SK-N-DZ (cell line): ENCODE measurements at places on chromosomes 2 and 18.

DNA sequence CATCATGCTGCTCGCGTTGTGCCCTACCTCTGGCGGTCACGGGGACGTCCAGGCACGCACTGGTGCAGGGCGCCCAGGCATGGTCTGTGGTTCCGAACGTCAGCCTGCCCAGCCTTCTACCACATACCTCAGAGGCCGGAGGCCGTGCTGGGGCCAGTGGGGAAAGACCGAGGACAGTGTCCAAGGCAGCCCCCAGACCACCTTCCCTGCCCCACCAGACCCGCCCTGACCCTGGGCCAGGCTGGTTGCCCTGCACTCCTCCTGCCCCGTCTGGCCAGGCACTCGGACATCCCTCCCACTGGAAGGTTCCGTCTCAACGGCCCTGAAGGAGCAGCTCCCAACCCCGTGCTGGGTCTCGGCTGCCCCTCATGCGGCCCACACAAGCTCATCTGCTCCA, 32.8 kb downstream of the SLC66A2 start:
- no peak for DNase-seq

DNA sequence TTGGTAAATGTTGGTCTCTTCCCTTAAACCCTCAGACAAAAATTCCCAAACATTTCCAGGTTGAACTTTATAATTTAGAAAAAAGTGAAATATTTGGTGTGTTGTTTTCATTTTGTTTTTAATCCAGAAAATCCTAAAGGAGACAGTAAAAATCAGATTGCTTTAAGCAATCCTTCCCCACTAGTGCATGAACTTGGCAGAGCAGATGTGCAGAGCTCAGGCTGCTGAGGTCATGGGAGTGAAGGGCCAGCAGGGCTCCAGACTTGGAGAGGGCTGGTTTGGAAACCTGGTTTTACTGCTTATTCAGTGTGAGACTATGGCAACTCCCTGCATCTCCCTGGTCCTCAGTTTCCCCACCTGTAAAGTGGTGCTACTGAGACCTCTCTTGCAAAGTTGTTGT, 66.7 kb upstream of the TEX51 start:
- no peak for DNase-seq

DNA sequence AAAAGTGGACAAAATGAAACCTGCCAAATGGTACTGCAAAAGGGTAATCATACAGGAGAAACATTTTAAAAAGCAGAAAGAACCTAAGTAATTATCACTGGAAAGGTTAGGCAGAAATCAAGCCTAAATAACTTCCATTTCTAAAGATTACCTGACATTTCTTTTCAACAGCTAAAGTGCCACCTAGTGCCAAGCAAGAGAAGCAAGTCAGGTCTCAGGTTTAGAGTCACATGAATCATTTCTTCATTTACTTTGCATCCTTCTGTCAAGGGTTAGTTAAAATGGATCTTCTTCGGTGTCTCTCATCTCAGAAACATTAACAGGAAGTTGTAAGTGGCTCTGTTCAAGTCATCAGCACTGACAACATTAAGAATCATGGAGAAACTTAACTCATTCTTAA, 90.3 kb downstream of the AKAIN1 start:
- no peak for DNase-seq

GRCh38 chr2:160246356-160246755, 46.3 kb upstream of the ITGB6 start:
- DNase-seq = no peak

GRCh38 chr2:14127765-14128164, 504.8 kb upstream of the LRATD1 start:
- DNase-seq = peak; percentile 32

DNA sequence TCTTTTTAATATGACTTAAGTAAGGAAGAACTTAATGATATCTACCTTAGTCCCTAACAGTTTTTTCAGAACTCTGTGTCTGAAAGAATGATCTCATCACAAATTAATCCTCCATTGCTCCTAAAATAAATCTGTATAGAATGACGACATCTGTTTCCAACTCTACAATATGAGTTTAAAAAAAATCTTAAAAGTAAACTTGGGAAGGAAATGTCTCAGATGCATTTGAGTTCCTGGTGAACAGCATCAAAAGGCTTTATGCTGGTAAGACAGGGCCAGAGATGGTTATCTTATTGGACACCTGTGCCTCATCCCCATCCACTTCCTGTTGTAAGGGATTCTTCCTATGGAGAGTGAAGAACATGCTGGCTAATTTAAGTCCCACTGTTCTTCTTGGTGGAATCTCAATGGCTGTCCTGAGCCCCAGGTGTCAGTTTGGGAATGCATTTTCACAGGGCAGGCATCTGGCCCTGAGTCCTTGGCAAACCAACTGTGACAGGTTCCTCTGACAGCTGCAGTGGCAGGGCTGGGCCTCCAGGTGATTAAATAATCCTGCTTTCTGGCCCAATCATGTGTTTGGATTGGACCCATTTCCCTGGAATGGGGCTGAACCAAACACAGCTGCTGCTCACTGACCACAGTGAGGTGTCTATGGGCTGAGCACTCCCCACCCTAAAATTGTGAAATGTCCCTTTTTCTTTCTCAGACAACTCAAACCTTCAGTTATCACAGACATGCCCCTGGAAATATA, 12.9 kb upstream of the NCKAP5 start:
- no peak for DNase-seq

- DNase-seq = no peak
These were observed 32.7 kb upstream of the MAP4K3 start for GRCh38 chr2:39469807-39470206.

DNA sequence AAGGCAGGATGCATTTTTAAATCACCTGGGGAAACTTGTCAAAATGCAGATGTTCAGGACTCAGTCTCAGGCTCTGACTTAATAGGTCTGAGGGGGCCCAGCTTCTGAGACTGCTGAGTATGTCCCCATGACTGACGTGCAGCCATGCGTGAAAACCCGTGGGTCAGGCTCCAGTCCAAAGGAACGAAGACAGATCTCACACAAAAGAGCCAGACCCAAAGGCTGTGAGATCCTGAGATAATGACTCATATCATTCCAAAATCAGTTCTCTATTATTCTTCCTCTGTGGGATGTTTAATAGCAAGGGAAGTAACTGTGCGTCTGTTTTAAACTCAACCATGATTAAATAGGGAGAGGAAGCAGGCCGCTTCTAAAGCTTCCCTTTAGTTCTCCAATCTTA, 107.4 kb upstream of the ACAA2 start:
- DNase-seq = no peak

DNA sequence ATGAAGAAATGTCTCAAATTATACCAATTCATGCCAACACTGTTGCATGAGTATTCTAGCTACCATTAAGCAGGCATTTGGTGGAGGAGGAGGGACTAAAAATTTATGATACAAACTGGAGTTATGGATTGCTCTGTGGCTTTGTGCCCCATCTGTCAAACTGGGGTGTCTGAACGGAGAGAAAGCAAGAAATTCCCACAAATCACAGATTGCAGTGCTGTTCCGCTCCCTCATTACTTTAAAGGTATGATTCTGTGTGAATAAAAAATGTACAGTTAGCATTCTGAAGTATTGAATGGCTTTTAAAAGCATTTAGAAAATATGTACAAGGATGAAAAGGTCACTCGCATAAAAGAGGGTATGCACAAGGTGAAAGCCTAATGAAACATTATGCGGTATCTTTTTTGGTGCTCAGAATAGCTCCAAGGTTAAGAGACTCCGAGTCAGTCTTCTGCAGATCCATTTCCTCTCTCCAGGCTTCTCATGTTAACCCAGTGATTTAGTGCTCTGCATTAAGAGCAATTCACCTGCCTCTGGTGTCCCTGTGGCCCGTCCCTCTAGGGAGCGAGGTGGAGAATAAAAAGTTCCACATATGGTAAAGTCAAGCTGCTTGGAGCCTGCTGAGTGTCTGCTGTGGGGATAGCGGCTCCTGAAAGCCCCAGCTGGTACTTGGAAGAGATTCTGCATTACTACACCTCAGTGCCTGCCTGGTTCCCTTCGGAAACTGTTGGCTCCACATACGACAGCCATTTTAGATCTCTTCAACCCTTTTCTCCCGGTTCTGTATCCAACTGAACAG, 184.2 kb downstream of the ZNF521 start:
- peak; percentile 27 for DNase-seq

- DNase-seq = no peak
These were observed 52.7 kb downstream of the ATOH8 start for GRCh38 chr2:85806358-85807118.

DNA sequence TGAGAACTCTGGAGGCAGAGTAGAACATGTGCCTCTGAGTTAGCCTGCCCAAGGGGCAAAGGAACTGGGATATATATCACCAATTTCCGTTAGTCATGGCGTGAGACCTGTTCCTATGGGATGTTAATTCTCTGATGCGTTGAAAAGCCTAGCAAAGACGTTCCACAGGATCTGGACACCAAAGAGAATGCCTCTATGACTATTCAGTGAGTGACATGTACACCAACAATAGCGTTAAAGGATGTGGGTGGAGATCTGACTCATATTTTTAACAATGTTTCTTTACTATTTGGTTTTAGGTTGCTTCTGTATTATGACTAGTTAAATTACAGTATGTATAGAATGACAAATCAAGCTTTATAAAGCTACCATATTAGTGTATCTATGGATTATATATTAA, 320.9 kb upstream of the MC4R start:
- no peak for DNase-seq

DNA sequence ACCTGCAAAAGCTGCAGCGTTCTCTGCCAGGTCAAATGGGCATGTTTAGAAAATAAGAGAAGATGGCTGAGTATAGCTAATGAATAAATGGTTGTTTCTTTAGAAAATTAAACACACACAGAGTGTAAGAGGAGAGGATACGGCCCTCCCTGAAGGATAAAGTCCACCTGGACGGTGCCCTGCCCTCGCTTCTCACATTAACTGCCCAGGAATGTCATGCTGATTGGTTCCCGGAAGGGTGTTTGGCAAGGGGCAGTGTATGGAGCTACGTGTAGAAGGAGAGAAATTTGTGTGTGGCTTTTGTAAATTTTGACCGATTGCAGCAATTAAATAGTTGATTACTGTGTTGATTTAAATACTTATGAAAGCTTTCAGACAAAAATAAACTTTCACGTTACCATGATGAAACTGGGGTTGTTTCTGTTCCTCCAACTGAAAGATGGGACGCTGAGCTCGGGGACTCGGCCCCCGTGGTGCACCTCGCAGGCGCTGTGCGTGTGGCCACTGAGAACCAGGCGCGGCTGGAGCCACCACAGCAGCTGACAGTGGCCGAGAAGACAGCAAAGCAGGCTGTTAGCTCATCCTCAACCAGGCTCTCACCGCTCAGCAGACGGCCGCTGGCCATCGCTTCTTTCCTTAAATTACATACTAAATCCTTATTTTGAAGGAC, 22.7 kb downstream of the MPPE1 start:
- no peak for DNase-seq

DNA sequence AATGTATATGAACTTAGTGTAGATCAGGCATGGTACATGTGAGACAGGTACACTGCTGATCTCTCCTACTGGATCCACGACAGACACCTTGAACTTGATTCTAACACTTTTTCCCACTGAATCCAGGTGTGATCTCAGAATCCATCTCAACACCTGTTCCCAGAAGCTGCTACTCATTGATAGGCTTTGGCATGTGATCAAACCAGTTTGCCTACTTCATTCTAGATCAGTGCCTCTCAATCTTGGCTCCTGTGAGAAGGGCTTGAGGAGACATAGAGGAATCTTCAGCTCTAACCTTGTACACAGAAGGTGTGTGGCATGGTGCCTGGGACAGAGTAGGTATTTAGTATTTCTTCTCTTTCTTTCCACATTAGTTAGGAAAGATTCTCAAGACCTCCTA, 212.3 kb upstream of the ATP5MC3 start:
- no peak for DNase-seq

GRCh38 chr2:166167449-166167848, 39.6 kb upstream of the SCN1A start:
- DNase-seq = no peak

GRCh38 chr18:13305301-13305700, 86.7 kb downstream of the LDLRAD4 start:
- no peak for DNase-seq

- DNase-seq = no peak
These were observed 4.4 kb downstream of the ACTR3 start for GRCh38 chr2:113894156-113894743.

GRCh38 chr2:163711258-163711657, 24.6 kb downstream of the FIGN start:
- DNase-seq = no peak

DNA sequence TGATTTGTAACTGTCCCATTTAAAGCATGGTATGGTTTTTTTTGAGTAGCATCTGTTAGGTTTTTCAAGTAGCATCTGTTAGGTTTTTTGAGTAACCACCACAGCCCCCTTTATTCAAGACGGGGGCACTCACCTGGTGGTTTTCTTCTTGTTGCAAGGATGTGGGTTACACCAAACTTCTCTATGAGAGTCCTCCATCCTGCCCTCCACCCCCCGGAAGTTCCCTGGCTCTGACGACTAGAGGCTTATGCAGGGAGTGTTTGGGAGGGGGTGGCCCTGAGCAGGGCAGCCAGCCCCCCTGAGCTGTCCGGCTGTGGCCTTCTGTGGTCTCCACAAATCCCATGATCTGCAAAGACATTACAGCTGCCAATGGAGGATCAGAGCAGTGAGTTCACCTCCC, 39.3 kb downstream of the MTCL1 start:
- DNase-seq = no peak

DNA sequence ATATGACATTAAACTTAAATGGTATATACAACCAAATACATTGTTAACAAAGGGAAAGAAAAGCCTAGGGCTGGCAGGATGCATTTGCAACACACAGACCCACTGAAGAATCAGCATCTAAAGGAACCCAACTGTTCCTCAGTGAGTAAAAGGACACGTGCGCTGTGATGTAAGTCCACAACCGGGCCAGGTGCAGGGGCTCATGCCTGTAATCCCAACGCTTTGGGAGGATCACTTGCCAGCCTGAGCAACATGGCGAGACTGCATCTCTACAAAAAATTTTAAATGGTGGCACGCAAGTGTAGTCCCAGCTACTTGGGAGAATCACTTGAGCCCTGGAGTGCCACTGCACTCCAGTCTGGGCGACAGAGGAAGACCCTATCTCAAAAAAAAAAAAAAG, 3.9 kb downstream of the DTNB start:
- no peak for DNase-seq

DNA sequence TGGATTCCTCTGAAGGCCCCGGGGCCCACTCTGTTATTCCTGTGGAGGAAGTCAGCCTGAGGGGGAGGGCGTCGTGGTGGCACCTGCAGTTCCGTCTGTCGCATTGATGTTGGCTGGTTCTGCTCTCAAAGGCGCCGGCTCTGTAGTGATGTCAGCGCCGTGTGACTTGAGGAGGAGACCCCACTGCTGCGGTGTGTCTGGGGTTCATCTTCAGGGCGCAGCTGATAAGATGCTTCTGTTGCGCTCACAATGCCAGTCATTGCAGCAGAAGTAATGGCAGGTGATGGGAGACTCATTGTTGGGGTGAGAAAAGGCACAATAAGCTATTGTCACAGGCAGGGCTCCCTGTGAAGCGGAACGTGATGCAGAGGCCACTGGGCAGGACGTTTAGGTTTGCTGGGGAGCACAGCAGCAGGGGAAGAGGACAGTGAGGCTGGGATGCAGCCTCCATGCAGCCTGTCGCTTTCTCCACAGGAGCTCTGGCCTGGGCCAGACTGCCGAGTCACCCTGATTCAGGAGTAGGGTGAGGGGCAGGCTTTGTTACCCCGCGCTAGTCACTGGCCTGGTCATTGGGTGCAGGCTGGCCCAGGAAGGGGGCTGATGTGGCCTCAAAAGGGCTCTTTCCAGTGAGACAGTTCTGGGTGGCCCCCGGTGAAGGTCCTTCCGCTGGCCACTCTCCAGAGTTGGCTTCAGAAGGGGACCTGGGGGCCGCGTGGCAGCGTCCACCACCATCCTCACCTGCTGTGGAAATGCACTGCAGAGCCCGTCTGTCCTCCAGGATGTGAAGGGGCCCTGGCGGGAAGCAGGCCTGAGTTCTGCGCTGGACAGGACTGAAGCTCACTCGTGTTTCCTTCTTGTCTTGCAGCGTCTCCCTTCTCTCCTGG, 42.9 kb downstream of the SH3BP4 start:
- DNase-seq = no peak
